ENCODE measurements at places on chromosomes 13 and 19.

- no peak for DNase-seq
These were observed 1.9 kb downstream of the TEX26 start for GRCh38 chr13:30934381-30934780.

DNA sequence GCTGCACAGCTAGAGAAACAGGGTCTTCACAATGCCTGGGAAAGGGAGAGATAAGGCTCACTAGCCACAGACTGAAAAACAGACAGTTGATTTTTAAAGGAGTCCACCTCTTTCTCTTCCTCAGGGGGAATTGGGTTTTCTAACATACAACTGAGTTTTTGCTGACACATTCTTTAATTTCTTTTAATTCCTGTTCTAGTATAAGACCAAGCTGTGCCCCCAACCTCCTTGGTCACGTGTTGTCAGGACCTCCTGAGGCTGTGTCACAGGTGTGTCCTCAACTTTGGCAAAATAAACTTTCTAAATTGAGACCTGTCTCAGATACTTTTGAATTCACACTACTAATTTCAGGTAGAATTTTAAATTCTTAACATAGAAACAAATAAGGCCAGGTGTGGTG, 12.1 kb upstream of the ZNF492 start:
- DNase-seq: no peak

DNA sequence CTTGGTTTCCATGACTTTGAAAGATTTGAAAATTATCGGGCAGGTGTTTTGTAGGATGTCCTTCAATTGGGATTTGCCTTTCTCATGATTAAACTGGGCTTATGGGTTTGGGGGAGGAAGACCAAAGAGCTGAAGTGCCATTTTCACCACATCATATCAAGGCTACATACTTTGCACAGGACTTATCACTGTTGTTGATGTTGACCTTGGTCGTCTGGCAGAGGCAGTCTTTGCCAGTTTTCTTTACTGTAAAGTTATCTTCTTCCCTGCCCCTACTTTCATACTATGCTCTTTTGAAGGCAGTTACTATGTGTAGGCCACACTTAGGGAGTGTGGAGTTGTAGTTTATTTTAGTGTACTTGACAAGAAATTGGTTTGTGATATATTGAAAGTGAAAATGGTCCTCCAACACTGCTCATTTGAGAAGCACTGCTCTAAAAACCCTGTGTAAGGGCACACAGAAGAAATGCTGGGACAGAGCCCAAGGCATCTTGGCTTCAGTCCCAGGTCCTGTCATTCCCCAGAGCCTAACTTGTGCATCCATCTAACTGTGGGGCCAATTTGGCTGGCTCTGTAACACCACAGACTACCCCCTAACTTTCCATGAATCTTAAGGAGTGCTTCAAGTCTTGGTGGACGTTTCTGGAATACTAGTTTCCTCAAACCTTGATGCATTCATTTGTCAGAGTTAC, 384.9 kb downstream of the KCNRG start:
- no peak for DNase-seq

- no peak for DNase-seq
These were observed 1558.5 kb downstream of the EFNB2 start for GRCh38 chr13:104976986-104977385.

- DNase-seq: no peak
These were observed 27.5 kb upstream of the TMEM160 start for GRCh38 chr19:47075941-47076340.

DNA sequence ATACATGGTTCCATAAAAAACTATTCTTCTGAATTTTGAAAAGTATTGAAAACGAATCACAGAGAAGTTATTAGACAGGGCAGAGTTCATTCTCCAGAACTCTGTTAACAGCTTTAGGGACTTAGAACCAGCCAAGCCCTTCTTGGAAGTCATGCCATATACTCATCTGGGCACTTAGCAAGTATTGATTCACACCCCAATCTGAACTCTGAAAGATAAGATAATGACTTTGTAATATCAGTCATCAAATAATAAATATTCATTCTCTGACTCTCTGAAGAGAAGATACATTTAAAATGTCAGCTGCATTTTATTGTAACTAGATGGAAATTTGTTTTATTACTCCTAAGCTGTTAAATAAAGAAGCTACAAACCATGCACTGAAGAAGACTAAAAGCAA, 43.8 kb upstream of the ITM2B start:
- DNase-seq: no peak

GRCh38 chr19:55484593-55485438, at the start of gene NAT14:
Gene NAT14, plus strand, starts transcription at chr19:55485188. Its CDS starts 521 bp downstream, at chr19:55485709.
- DNase-seq: peak; percentile 48

- DNase-seq: no peak
These were observed 568 bp downstream of the POLR2I start for GRCh38 chr19:36113894-36114720.

DNA sequence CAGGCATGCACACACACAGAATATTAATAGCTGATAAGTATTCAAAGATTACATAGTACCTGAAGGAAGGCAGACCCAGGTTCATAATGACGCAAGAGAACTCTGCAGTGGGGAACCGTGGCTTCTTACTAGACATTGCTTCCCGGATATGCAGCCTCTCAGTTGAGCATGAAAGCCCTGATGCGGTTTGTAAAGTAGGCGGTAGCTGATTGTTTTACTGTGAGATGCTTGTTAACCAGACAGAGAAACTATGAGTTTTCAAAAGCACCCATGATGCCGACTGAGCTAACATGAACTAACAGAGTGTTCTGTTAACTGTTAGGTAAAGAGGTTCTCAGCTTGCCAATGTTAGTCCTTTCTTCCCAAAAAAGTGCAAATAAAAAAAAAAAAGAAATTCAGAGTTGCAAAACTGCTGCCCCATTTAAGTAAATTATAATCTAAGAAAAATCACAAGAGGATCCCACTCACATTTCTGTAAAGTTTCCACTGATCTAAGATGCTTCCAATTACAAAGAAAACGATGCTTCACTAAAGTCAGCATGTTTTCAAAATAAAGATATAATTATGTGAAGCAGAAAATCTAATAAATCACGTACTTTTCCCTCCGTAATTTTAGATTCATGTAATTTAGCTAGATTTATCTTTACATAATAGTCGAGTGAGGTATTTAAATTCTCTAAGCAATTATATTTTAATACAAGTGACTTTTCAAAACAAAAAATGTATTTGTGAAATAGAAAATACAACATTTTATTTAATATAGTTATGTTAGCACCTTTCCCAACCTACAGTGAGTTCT, 2.2 kb downstream of the FLT1 start:
- peak; percentile 8 for DNase-seq

DNA sequence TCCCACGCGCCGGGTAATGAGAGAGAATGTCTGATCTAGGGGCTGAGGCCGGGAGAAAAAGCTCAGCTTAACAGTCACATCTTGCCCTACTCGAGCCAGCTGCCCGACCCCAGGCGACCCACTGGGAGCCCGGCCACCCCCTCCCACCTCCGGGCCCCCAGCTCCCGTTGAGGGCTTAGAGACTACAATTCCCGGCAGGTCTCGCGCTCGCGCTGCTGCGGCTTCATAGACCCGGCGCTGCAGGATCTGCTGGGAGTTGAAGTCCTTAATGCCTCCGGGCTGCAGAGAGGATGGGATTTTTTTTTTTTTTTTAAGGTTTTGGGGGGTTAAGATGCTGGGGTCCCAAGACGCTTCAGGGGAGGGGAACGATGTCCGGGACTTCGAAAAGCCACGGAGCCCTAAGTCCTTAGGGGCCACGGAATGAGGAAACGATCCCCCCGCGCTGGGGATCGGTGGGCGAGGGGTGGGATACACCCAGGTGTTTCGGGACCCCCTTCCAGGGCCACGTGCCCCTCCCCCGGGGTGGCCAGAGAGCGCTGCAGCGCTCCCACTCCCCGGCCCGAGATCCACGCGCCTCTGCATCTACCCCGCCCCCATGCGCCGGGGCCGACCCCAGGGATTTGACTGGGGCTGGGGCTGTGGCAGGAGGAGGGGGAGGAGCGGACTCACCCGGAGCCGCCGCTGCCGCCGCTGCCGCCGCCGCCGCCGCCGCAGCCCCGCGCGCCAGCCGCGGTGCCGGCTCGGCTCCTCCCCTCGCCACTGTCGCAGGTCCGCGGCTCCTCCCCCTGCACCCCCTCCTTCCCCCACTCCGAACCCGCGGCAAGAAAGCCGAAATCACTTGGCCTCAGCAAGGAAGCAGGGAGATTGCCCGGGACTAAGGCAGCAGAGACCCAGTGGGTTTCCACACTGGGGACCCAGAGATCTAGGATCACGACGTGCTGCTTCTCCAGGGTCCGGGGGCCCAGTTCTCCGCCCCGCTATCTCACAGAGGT, at the start of gene SYT3:
SYT3 (minus strand) TSS at position 761 of the 992 bp plus-strand sequence. CDS start 2,470 bp downstream, outside the sequence.
- DNase-seq: peak; percentile 19

GRCh38 chr13:52882785-52883184, 34.3 kb upstream of the PCDH8 start:
- DNase-seq: no peak

GRCh38 chr19:416416-416815, 7.5 kb upstream of the C2CD4C start:
- no peak for DNase-seq

GRCh38 chr19:6822311-6822670, 49.8 kb downstream of the VAV1 start:
- DNase-seq: no peak

- no peak for DNase-seq
These were observed 16.1 kb downstream of the ZNF816 start for GRCh38 chr19:52946322-52947310.

DNA sequence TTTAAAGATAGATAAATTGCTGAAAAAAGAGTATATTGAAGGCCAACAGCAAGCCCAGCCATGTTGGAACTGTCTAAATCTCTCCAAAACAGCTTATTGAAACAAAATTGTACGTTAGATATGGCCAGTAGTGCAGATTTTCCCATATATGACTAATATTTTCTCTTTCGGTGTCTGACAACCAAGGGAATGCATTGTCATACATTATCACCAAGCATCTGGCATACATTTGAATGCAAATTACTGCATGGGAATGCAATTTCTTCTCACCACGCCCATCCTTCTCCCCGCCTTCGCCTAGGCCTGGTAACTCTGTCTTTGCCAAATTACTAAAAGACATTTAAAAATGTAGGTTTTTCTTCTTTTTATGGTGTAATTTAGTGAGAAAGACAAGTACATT, 32.5 kb upstream of the IRS2 start:
- DNase-seq: no peak

- DNase-seq: no peak
These were observed 21.8 kb downstream of the DCAF15 start for GRCh38 chr19:13974073-13974472.

GRCh38 chr13:59901191-59901590, 262.5 kb downstream of the DIAPH3 start:
- DNase-seq: no peak

DNA sequence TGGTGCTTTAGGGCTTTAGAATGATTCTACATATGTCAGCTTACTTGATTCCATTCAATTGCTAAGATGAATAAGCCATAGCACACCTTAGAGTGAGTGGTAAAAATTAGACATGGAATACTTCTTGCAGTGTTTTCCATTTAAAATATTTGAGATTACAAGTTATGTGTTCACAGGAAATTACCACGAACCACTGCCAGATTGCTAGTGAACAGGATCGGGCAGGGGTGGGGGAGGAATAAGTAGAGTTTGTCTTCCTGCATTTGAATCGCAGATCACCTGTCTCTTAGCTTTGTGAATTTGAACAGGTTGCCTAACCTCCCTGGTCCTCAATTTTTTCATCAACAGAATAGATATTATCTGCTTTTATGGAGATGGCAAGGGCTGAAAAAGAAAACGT, 124.6 kb downstream of the GGACT start:
- no peak for DNase-seq

GRCh38 chr19:3285647-3286176, 61.3 kb downstream of the CELF5 start:
- peak; percentile 38 for DNase-seq

DNA sequence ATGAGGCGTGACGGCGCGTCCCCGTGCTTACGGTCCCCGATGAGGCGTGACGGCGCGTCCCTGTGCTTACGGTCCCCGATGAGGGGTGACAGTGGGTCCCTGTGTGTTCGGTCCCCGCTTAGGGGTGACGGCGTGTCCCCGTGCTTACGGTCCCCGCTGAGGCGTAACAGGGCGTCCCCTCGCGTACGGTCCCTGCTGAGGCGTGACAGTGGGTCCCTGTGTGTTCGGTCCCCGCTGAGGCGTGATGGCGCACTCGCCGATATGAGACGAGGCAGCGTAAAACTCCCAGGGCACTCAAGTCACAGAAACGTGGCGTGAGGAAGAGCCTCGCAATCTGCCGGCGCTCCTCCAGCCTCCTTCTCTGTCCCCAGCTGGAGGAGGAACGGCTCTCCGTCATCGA, 20.9 kb downstream of the CFAP97D2 start:
- no peak for DNase-seq

- no peak for DNase-seq
These were observed 24.2 kb upstream of the C1QTNF9B start for GRCh38 chr13:23921451-23921888.

DNA sequence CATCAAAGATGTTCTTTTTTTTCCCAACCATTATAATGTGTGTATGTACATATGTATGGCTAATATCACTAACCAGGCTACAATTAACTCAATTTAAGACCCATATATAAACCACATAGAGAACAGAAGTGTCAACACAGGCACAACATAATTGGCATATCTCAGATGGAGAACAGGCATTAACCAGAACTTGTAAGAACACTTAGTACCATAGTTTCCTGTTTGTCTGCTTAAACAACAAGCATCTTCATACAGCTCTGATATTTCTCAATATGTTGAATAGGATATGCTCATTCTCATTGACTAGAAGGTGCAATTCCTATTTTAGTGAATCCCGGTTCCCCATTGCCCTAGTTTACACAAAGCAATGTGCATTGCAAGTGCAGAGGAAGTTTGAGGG, 116.9 kb upstream of the EDNRB start:
- DNase-seq: no peak

DNA sequence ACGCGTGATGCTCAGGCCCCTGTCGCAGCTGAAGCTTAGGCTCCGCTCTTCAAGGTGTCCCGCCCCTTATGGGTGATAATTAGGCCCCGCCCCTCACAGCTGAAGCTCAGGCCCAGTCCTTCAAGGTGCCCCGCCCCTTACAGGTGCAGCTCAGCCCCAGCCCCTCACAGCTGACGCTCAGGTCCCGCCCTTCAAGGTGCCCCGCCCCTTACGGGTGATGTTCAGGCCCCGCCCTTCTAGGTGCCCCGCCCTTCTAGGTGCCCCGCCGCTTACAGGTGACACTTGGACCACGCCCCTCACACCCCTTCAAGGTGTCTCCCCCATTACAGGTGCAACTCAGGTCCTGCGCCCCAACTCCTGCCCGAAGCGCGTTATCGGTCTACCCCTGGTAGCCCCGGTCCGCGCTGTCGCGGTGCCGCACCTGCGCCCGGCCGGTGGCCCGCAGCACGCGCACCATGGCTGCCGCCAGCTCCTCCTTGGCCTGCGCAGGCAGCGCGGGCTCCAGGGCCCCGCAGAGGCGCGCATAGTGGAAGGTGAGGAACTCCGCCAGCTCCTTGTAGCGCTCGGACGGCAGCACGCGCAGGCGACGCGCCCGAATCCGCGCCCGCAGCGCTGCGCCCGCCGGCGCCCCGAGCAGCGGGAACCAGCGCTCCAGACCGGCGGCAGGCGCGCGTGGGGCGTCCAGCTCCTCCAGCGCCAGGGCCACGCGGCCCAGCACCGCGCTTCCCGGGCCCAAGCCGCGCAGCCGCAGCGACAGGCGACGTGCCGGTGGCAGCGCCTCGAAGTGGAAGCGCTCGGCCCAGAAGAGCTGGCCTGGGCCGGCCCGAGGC, 7.3 kb downstream of the RASAL3 start:
- DNase-seq: no peak
